SK-N-MC (cell line): ENCODE measurements at places on chromosomes 1 and 21.

- DNase-seq = no peak
Observed at GRCh38 chr1:158939180-158939579, 7.8 kb downstream of the PYHIN1 start.

DNA sequence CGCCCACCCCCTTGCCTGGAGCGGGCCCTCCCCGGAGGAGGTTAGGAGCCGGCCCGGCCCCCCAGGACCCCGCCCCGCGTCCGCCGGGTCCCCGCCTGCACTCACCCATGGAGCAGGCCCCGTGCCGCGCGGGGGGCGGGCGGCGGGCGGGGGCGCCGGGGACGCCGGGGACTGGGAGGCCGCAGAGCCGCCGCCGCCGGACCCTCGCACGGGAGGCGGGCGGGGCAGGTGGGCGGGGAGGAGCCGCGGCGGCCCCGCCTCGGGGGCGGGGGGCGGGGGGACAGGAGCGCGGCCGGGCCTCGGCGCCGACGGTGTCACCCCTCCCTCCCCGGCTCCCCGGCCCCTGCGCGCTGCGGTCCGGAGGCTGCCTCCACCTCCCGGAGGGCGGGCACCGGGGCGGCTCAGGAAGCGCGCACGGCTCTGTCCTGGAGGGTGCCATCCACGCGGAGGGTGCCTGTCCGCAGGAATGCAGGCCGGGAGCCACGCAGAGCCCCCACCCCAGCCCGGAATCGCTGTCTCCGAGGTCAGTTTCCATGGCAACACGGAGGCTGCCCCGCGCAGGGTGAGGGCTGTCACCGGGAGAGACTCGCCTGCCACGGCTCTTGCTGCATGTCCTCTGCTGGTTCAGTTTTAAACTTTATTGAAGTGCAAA lies 5.9 kb upstream of the PLEKHG5 start:
- no peak for DNase-seq

DNA sequence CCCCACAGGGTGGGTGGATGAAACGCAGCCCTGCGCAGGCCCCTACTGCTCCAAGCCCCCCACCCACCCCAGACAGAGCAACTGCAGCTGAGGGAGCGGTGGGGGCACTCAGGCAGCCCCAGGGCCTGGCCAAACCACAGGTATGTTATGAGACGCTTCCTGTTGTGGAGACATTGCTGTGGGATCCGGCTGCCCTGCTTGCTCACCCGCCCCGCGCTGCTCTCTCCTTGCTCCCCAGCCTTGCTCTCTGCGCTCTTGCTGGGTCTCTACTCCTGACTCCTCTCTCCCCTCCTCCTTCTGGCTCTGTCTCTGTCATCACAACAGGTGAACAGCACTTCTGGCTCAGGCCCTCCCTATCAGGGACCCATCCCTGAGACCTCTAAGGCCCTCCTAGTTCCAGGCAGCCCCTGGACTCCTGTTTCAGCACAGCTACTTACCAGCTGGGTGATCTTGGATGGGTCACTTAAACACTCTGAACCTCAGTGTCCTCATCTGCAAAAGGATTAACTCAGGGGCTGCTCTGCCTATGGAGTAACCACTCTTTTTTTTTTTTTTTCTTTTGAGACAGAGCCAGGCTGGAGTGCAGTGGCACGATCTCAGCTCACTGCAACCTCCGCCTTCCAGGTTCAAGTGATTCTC lies 15.9 kb downstream of the COL8A2 start:
- no peak for DNase-seq

DNA sequence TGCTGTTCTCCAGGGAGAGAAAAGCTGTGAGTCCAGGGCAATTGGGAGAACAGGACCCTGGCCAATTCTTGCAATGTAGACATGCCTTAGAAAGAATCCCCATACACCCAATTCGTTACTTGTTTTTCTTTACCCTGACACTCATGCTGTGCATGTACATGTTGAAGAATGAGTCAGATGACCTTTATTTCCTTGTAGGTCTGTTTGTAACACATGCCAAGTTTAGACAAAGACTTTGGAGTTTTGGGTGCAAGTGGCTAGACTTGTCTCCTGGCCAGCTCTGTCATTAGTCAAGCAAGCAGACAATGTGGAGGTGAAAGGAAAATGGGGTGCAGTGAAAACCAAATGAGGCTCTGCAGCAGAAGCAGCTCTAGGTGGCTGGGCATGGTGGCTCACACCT lies 38.1 kb downstream of the GNPAT start:
- DNase-seq = no peak

- no peak for DNase-seq
Observed at GRCh38 chr1:218658899-218659298, 313.8 kb downstream of the TGFB2 start.

DNA sequence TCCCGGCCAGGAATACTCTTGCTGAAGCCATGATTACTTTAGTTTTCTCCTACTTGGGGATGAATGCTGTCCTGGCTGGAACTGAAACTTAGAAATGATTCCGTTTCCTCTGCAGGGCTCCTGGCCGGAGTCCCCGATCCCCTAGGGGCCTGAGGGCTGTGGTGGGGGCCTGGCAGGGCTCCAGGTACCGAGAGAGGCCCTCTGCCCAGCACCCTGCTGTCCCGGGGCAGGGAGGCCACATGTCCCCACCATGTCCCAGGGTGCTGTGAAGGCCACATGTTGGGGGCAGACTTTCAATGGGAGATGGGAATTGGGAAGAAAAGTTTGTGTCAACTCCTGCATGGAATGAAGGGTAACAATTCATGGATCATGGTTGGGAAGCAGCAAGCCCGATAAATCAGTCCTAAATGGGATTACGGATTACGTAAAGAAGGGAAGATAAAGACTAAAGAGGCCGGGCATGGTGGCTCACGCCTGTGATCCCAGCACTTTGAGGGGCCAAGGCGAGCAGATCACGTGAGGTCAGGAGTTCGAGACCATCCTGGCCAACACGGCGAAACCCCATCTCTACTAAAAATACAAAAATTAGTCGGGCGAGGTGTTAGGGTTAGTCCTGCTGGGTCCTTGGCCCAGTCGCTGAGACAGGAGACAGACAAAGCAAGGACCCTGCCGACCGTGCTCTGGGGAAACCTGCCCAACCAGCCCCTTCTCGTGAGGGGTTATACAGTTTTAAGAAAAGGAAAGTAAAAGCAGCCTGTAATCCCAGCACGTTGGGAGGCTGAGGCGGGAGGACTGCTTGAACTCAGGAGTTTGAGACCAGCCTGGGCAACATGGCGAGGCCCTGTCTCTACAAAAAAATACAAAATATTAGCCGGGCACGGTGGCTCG lies 37.6 kb downstream of the MORN1 start:
- DNase-seq = no peak
